ENCODE measurements at places on chromosomes 16 and 17.

- no peak for DNase-seq
Measured at GRCh38 chr17:17455173-17455572, 21.6 kb upstream of the MED9 start.

- no peak for DNase-seq
Measured at GRCh38 chr16:48047720-48048119, 108.1 kb downstream of the ABCC12 start.

- no peak for DNase-seq
Measured at GRCh38 chr16:88672776-88673175, 9.9 kb upstream of the MVD start.

DNA sequence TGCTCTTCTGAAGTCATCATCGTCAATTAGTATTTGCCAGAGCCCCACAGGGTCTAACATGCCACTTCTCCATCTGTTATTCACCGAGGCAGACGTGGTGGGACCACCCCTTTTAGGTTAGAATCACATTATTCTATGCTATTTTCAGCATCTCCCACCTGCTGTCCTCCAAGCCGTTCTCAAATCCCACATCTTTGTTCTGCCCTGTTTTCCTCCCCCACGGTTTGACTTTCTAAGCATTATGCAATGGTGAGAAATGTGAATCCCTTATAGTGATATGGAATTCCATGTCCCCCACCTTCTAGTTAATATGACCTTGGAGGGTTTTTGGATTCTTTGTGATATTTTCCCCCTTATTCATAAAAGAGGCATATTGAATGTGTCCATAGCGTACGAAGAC, 634.1 kb upstream of the RBFOX1 start:
- no peak for DNase-seq

- no peak for DNase-seq
Measured at GRCh38 chr16:30778549-30779244, 8.3 kb downstream of the ZNF629 start.

- DNase-seq = no peak
Measured at GRCh38 chr17:80969030-80969673, 22.5 kb upstream of the CHMP6 start.

GRCh38 chr17:51512220-51512907, 252.0 kb downstream of the UTP18 start:
- DNase-seq = no peak

DNA sequence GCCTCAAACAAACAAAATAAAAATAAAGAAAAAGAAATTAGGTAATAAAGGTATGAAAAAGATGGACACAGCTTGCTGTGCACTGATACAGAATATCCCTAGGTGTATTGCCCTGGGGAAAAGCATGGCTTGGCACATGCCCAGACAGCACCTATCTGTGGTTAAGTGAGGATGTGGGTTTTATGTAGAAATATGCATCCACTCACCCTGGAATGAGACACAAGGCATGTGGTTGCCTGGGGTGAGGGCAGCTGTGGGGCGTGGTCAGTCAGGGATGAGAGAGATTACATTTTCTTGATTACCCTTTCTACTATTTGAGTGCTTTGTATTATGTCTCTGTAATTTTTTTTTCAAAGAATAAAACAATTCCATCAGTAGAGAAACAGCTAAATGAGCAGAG, 6.9 kb downstream of the PLLP start:
- no peak for DNase-seq

- DNase-seq = no peak
Measured at GRCh38 chr17:77217566-77217965, 76.8 kb downstream of the SEC14L1 start.

- DNase-seq = no peak
Measured at GRCh38 chr17:13353590-13353989, 248.1 kb downstream of the HS3ST3A1 start.

DNA sequence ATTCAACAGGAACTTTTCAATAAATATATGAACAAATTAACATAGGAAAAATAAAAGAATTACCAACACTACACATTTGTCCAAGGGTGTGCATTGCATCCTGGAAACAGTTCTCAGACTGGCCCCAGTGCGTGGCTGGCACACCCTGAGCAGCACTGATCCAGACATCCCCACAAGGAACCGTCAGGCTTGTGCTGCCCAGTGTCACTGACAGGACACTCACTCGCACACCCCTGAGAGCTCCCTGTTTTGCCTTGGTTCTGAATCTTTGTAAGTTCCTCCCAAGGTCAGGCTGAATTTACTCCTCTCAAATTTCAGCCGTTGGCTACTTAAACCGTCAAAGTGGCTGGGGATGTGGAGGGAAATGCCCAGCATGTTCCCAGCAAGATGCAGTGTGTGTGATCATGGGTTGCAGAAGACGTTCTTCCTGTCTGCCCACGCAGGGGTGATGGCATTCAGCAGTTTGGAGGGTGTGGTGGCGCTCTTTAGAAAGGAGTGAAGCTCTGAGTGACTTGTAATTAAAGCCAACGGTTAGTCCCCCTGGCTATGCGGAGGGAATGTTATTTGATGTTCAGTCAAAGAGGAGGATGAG, 1.7 kb downstream of the MT2A start:
- no peak for DNase-seq

GRCh38 chr16:77920984-77921383, 101.4 kb upstream of the CLEC3A start:
- DNase-seq = no peak

GRCh38 chr17:57485566-57485865, 229.2 kb downstream of the MSI2 start:
- no peak for DNase-seq

DNA sequence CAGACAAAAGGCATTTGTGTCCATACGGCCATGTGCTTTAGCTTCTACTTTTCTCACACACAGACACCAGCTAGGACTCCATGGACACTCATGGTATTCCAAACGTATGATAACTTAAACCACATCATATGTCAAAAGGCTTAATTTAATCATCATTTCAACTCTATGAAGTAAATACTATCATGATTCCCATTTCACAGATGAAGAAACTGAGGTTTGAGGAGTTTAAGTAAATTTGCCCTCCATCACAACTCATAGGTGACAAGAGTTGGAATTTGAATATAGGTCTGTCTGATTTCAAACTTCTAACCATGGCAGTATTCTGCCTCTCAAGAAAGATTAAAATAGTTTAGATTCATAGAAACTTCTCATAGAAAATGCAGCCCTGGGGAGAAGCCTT, 43.8 kb downstream of the CMC2 start:
- DNase-seq = no peak

DNA sequence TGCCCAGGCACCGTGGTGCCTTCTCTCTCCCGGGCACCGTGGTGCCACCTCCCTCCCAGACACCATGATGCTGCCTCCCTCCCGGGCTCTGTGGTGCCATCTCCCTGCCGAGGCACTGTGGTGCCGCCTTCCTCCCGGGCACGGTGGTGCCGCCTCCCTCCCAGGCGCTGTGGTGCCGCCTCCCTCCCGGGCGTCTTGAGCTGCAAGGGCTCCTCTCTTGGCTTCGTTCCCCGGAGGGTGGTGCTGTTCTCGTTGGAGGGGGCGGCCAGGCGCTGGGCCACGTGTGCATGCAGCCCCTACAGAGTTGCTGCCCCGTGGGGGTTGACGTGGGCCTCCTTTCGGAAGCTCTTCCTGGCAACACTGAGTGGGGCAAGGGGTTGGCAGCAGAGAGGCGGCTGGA, 8.2 kb downstream of the CENPX start:
- DNase-seq = no peak

DNA sequence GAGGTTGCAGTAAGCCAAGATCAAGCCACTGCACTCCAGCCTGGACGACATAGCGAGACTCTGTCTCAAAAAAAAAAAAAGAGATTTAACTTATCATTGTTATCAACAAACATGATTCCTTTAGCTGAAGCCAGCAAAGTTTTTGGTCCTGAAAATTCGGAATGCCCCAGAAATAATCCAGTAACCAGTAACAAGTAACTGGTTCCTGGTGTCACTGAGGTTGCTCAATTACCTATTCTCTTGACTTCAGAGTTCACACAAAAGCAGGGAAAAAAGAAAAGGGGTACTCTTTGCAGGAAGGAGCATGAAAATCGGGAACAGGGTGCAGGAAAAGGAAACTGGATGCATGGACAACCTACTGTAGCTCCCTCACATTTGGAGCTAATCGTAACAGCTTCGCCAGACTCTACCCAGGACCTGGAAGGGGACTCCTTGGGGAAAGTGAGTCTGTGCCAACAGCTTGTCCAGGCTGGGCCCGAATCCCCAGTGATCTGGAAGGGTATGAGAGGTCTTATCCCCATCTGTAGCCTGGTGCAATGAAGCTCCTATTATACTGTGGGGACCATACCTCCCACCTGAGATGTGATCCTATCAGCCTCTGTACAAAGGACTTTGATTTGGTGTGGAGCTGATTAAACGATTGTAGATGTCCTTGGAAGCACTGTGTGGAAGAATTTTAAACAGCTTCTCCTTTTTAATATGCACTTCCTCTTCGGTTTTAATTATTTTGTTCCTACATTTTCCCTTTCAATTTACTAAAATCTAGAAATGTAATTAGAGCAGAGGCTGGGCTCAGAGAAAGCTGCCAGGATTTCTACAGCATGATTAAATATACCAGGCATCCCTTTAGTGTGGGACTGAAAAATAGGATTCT, 3.4 kb upstream of the SPOP start:
- DNase-seq = no peak

DNA sequence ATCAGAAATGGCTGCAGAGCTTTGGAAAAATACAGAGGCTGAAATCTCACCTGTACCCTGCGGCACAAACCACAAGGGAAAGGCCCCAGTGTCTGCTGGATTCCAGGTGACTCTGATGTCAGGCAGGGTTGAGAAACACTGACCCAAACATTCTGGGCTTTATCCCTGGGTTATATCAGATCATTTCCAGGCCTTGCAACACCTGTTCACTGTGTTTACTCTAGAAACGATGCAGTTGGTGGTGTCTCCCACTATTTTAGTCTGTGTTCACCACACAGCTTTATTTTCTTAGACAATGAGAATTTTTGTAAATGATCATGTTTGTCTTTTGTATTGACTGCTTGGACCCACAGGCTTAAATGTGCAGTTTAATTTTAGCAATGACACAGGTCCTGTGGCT, 151.5 kb upstream of the SDK2 start:
- no peak for DNase-seq

DNA sequence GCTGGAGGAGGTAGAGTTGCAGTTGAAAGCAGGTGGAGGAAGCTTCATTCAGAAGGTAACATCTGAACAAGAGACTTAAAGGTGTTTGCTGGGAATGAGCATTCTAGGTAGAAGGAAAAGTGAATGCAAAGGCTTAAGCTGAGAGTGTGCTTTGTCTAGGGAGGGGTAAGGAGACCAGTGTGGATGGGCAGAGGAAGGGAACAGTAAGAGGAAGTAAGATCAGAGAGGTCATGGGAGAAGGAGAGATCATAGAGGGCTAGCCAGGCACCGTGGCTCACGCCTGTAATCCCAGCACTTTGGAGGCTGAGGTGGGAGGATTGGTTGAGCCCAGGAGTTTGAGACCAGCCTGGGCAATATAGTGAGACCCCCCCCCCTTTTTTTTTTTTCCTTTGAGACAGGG, 3.3 kb downstream of the STX4 start:
- no peak for DNase-seq

Data from esophagus squamous epithelium (tissue), 5 donors.